ENCODE measurements at places on chromosomes 1 and 21.

- DNase-seq: no peak
Observed at GRCh38 chr1:118249641-118250040, 64.6 kb upstream of the SPAG17 start.

- DNase-seq: no peak
Observed at GRCh38 chr1:112806090-112806642, 91.0 kb upstream of the PPM1J start.

GRCh38 chr1:30749691-30750583 lies 7.6 kb downstream of the LAPTM5 start:
- DNase-seq: no peak

- peak; percentile 25 for DNase-seq
Observed at GRCh38 chr1:58922302-58923089, 138.6 kb upstream of the JUN start.
